ENCODE measurements at places on chromosomes 2 and 18. TPM values are rescaled to one million over a fixed set of nuclear protein-coding genes. Genes with fewer than 3 reads are reported as not detected.
A peak's percentile ranks its signal among the peaks of the same experiment; 100 is the strongest.

NTSR2 gene
- not detected for total RNA-seq

HOXD1 gene
- 1.0 TPM for total RNA-seq

HOXD8 gene
- 22.3 TPM for total RNA-seq

SERPINB4 gene
- not detected for total RNA-seq

NT5DC4 gene
- total RNA-seq: 2.5 TPM

MAPRE2 gene
- 51.7 TPM for total RNA-seq

AAMP gene
- 55.6 TPM for total RNA-seq

KCNK3 gene
- 1.5 TPM for total RNA-seq

DDX18 gene
- 81.2 TPM for total RNA-seq

CNTNAP5 gene
- total RNA-seq: not detected

- H3K4me3 ChIP-seq: no peak overlapping the region
- H3K27me3 ChIP-seq: no peaks in the 10 kb centered on the region
- H3K36me3 ChIP-seq: no peaks in the 10 kb centered on the region
- no peaks in the 10 kb centered on the region for H3K4me1 ChIP-seq
- no peak for DNase-seq
Measured at GRCh38 chr2:75513616-75514170, 47.0 kb downstream of the EVA1A start.

DNA sequence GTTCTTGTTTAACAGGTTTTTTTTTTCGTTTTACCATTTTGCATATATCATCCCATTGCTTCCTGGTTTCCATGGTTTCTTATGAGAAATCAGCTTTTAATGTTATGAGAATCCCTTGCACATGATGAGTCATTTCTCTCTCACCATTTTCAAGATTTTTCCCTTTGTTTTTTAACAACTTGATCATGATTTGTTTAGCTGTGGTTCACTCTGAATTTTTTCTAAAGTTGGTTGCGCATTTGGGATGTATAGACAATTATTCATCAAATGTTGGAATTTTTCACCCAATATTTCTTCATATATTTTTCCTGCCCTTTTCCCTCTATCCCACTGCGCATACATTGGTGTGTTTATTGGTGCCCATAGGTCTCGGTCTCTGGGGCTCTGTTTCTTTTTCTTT, 42.4 kb upstream of the BIN1 start:
- H3K27ac ChIP-seq: no peak overlapping the region
- no peak for DNase-seq
- H3K36me3 ChIP-seq: no peaks in the 10 kb centered on the region
- H3K4me1 ChIP-seq: no peaks in the 10 kb centered on the region

GRCh38 chr2:176398243-176399073, 129.2 kb downstream of the MTX2 start:
- no peak overlapping the region for H3K27ac ChIP-seq
- H3K4me3 ChIP-seq: no peak overlapping the region
- no peak for DNase-seq
- H3K36me3 ChIP-seq: no peaks in the 10 kb centered on the region
- no peaks in the 10 kb centered on the region for H3K27me3 ChIP-seq

- DNase-seq: no peak
- no peaks in the 10 kb centered on the region for H3K4me1 ChIP-seq
- no peaks in the 10 kb centered on the region for H3K27me3 ChIP-seq
Measured at GRCh38 chr2:232448304-232448690, 7.7 kb upstream of the ALPI start.

GRCh38 chr2:17617955-17618354, 77.5 kb downstream of the VSNL1 start:
- no peak for DNase-seq
- no peak overlapping the region for H3K4me3 ChIP-seq
- no peaks in the 10 kb centered on the region for H3K4me1 ChIP-seq
- no peaks in the 10 kb centered on the region for H3K36me3 ChIP-seq
- H3K27me3 ChIP-seq: peaks cover 12% of the 10 kb centered on the region

- H3K4me1 ChIP-seq: peaks cover 61% of the 10 kb centered on the region
- no peak for DNase-seq
- H3K36me3 ChIP-seq: no peaks in the 10 kb centered on the region
- H3K27me3 ChIP-seq: no peaks in the 10 kb centered on the region
Measured at GRCh38 chr2:160409480-160409879, 84.1 kb downstream of the RBMS1 start.

GRCh38 chr2:136217996-136218395, 100.0 kb upstream of the CXCR4 start:
- no peak overlapping the region for H3K27ac ChIP-seq
- H3K27me3 ChIP-seq: no peaks in the 10 kb centered on the region
- no peak overlapping the region for H3K4me3 ChIP-seq
- H3K36me3 ChIP-seq: no peaks in the 10 kb centered on the region
- no peak for DNase-seq

DNA sequence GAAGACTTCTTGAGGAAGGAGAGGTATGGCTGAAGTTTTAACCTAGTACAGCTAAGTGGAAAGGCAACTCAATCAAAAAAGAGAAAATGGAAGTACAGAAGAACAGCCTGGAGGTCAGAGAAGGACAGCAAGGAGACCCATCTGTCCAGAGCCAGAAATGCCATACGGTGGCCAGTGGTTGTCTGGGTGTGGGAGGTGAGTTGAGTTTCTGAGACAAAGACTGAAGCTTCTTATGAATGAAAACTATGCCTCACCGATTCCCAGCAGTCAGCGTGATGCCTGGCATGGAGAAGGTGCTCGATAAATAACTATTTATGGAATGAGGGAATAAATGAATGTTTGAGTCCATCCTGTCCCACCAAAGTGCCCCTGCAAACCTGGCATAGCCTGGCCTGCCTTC, 98.8 kb downstream of the MRO start:
- H3K36me3 ChIP-seq: no peaks in the 10 kb centered on the region
- H3K27ac ChIP-seq: no peak overlapping the region
- no peak for DNase-seq
- no peaks in the 10 kb centered on the region for H3K27me3 ChIP-seq
- no peaks in the 10 kb centered on the region for H3K4me1 ChIP-seq

GRCh38 chr2:18993756-18994338, 364.6 kb downstream of the OSR1 start:
- no peak overlapping the region for H3K4me3 ChIP-seq
- no peak overlapping the region for H3K27ac ChIP-seq
- no peaks in the 10 kb centered on the region for H3K27me3 ChIP-seq
- H3K36me3 ChIP-seq: no peaks in the 10 kb centered on the region
- no peak for DNase-seq

GRCh38 chr2:46303822-46304221, 6.6 kb downstream of the EPAS1 start:
- peaks cover 22% of the 10 kb centered on the region for H3K27me3 ChIP-seq
- H3K27ac ChIP-seq: no peak overlapping the region
- H3K36me3 ChIP-seq: no peaks in the 10 kb centered on the region
- peaks cover 22% of the 10 kb centered on the region for H3K4me1 ChIP-seq
- DNase-seq: no peak
- no peak overlapping the region for H3K4me3 ChIP-seq

GRCh38 chr2:22894761-22895160, 490.2 kb upstream of the KLHL29 start:
- H3K27me3 ChIP-seq: no peaks in the 10 kb centered on the region
- H3K4me3 ChIP-seq: no peak overlapping the region
- H3K27ac ChIP-seq: no peak overlapping the region

GRCh38 chr2:85888020-85888683, 638 bp downstream of the ST3GAL5 start:
- peak overlapping the region; percentile 70 for H3K4me3 ChIP-seq
- peaks cover 8% of the 10 kb centered on the region for H3K36me3 ChIP-seq
- peaks cover 34% of the 10 kb centered on the region for H3K4me1 ChIP-seq
- peak; percentile 85 for DNase-seq
- H3K27ac ChIP-seq: peak overlapping the region; percentile 93

- no peak for DNase-seq
- H3K4me1 ChIP-seq: peaks cover 11% of the 10 kb centered on the region
- H3K27me3 ChIP-seq: no peaks in the 10 kb centered on the region
- H3K4me3 ChIP-seq: no peak overlapping the region
- H3K27ac ChIP-seq: no peak overlapping the region
Measured at GRCh38 chr2:219642069-219642454, 14.6 kb downstream of the SLC4A3 start.

- H3K27ac ChIP-seq: no peak overlapping the region
- H3K4me1 ChIP-seq: no peaks in the 10 kb centered on the region
- no peak for DNase-seq
Measured at GRCh38 chr2:45412754-45413379, 198.2 kb downstream of the SRBD1 start.

- no peaks in the 10 kb centered on the region for H3K27me3 ChIP-seq
- H3K27ac ChIP-seq: no peak overlapping the region
Measured at GRCh38 chr2:177476897-177477296, 84.3 kb downstream of the AGPS start.

DNA sequence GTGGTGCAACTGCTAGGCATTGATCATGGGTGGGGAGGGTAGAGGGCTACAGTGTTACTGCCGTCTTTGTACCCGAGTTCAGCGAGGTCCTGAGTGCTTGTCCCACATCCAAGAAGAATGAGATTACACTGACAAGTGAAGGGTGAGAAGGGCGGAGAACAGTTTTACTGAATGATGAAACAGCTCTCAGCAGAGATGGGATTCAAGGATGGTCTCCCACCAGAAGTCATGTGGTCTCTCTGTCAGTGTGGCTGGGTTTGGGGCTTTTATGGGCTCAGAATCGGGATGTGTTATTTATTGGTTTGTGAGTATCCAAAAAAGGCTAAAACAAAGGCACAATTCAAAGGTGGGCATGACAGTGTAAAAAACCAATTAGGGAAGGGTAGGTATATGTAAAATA, 10.8 kb upstream of the ASB1 start:
- no peaks in the 10 kb centered on the region for H3K36me3 ChIP-seq
- no peak overlapping the region for H3K4me3 ChIP-seq
- H3K4me1 ChIP-seq: no peaks in the 10 kb centered on the region
- no peaks in the 10 kb centered on the region for H3K27me3 ChIP-seq

All from spleen (tissue), 13 donors.